ENCODE measurements at places on chromosomes 13 and 19.

DNA sequence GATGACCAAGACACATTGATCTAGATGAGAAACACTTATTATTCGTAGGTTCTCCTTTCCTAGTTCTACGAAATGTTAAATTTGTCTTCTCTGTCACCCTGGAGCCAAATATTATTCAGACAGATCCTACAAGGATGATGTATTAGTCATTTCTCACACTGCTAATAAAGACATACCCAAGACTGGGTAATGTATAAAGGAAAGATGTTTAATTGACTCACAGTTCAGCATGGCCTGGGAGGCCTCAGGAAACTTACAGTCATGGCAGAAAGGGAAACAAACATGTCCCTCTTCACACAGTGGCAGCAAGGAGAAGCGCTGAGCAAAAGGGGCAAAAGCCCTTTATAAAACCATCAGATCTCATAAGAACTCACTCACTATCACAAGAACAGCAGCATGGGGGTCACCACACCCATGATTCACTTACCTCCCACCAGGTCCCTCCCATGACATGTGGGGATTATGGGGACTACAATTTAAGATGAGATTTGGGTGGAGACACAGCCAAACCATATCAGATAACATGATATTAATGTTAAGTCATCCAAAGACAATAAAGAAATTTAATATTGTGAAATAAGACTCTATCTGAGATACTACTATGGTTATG is 1248.8 kb upstream of the SLC10A2 start:
- no peak for DNase-seq

DNA sequence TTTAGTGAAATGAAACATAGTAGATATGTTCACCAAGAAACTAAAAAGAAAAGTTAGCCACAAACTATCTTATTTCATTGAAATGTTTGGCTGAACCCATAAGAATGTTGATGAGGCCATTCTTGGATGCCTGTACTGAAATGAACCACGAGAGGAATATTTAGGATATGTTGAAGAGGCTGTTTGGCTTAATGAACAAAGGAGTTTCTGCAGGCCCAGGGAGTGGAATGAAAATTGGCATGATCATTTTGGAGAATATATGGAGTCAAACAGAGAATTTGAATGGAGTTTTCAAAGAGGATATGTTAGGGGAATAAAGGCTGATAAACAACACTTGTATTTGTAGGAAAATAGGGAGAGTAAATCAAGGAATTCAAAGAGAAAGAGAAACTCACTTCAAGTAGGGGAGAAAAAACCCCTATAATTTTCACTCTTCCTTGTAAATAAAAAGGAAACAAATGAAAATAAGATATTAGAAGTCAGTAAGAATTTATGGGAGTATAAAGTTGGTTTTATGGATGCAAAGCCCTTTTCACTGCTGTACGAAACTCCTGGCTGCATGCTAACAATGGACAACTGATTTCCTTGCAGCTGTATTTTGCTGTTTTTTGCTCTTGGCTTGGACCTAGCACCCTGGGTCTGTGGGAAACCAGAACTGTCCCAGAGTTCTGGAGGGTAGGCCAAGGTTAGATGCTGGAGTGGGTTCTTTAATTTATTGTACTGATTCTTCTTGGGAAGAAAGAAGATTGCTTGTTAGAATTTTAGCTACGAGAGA is 36.5 kb downstream of the KL start:
- DNase-seq, result peak; percentile 76

DNA sequence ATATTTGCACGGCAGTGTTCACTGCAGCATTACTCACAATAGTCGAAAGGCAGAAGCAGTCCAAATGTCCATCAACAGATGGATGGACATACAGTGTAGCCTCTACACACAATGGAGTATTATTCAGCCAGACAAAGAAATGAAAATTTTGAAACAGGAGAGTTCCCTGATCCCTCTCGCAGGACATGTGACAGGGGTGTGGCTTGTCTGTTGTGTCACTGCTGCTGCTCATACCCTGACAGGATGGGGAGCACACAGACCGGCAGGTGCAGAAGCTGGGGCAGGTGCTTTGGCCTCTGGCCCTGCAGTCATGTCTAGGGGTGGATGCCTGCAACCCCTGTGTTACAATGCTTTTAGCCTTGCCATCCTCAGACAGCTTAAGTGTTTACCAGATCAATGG is 204.3 kb downstream of the EFNB2 start:
- no peak for DNase-seq

- no peak for DNase-seq
These were observed 2.7 kb downstream of the MAB21L1 start for GRCh38 chr13:35473802-35474201.

DNA sequence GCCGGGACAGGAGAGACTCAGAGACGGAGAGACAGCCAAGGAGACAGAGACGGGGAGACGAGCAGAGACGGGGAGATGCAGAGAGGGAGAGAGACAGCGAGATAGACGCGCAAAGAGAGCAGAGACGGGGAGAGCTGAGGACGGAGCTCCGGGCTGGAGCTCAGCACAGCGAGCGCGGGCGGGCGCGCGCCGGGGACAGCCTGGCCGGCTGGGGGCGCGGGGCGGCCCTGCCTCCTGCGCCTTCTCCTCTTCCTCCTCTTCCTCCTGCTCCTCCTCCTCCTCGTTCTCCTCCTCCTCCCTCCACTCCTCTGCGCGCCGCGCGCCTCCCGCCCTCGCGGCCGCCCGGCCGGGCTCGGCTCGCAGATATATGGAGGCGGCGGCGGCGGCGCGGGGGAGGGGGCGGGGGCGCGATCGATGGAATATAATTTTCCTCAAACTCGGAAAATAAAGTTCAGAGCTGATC is at the start of gene ERFL:
TSS of gene ERFL (minus strand) at position 229 of the 463 bp plus-strand sequence. CDS start 15,530 bp downstream, outside the sequence.
- DNase-seq, result peak; percentile 61

DNA sequence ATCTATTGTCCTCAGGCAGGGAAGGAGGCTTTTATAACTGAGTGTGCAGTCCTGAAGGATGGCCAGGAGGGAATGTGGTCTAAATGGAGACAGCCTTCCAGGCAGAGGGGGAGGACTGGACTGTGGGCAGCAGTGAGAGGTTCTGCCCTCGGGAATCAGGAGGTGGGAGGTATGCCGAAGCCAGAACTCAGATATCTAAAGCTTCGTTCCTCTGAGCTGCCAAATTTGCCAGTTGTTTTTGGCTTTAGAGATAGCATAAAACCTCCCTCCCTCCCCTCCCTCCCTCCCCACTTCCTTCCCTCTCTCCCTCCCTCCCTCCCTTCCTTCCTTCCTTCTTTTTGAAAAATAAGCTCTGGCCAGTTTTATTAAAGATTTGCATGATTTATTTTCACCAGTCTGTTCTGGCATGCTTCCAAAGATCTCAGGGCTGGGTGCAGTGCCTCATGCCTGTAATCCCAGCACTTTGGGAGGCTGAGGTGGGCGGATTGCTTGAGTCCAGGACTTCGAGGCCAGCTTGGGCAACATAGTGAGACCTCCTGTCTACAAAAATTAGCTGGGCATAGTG is 2.4 kb downstream of the MEDAG start:
- DNase-seq, result peak; percentile 55

DNA sequence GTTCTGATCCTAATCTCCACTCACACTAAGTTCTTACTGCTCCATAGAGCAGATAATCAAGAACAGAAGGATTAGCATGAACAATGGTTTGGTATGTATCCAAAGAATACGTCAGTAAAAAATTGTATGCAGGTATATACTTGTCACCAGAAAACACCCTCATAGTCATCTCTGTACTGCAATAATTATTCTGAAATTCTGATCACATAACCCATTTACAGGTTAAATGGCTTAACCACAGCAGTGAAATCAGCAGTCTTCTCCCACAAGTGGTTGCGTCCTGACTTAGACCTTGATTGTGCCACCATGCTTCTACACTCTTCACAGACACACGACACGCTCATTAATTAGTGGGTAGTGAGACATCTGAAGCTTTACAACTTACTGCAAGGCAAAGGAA is 50.9 kb downstream of the LNX2 start:
- DNase-seq, result no peak

DNA sequence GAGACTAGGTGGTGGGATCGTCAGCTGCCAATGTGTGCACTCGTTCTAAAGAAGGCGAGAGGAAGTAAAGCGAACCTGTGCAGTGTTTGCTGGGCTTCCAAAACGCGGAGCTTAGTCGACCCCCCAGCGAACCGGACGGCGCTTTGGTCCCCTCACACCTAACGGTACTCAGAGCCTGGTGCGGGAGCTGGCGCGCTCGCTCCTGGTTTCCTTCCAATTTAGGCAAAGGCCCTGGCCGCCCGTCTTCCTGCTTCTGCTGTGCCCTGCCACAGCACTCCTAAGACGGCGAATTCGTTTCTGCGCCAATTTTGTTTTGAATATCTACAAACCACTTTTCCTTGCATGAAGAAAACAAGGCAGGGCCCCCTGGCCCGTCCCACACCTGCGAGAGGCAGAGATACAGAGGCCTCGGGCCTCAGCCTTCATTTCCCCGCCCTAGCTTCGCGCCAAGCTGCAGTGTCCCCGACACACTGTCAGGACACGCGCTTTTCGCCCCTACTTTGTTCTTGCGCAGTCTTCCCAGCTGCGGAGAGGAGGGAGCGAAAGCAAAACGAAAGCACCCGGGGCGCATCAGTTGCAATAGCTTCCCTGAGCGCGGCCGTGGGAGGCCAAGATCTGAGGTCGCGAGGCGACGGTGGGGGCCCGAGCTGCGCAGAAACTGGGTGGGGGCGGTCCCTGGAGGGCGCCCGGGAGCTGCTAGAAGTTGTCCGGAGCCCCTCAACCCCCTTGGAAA is 111.9 kb downstream of the KCNRG start:
- no peak for DNase-seq

DNA sequence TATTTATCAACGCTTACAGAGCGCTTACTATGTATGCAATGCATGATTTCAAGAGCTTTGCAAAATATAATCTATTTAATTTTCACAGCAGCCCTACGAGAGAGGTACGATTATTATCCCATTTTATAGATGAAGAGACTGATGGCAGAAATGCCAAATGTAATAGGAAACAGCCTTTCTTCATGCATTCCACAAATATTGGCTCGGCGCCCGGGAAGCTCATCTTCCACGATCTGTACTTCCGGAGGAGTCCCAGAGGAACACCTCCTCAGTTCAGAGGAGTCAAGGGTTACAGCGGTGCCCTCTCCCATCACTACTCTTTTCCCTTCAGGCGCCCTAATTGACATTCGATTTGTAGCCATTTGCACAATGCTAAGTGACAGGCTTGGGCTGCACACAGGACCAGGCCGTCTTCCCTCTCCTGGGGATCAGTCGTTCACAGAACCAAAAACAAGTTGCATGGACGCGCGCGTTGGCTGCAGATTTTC is 1.1 kb upstream of the ARHGAP35 start:
- peak; percentile 36 for DNase-seq

DNA sequence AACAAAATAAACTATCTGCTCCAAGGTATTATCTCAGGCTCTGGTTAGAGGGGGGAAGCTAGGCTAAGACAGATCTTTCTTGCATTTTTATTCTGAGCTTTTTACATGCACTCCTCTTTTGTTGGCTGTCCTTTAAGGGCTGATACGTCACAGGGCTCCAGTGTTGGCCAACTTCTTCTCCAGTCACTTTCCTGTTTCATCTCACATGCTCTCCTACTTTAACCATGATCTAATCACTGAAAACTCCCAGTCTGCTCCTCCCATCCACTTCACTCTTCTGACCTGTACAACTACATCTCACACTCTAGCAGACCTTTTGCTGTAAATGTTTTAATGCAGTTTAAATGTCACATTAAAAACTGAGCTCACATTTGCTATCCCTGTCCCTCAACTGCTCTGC is 510.0 kb upstream of the KLF12 start:
- peak; percentile 16 for DNase-seq

DNA sequence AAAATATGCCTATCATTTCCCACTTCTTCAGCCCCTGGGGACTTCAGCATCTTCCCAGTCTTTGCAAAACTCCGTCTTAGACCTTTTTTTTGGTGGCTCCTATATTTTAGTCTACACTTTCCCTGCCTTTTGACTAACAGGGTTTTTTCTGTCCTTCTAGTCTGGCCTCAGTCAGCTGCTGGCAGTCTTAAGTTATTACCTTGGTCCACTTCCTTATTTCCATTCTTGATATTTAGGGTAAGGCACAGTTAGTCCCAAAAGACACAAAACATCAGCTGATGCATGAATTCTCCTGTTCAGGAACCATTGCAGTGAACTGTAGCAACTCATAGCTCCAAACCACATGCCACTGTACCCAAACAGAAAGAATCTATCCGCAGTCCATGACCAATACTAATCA is 234.6 kb upstream of the RFC3 start:
- DNase-seq, result no peak

DNA sequence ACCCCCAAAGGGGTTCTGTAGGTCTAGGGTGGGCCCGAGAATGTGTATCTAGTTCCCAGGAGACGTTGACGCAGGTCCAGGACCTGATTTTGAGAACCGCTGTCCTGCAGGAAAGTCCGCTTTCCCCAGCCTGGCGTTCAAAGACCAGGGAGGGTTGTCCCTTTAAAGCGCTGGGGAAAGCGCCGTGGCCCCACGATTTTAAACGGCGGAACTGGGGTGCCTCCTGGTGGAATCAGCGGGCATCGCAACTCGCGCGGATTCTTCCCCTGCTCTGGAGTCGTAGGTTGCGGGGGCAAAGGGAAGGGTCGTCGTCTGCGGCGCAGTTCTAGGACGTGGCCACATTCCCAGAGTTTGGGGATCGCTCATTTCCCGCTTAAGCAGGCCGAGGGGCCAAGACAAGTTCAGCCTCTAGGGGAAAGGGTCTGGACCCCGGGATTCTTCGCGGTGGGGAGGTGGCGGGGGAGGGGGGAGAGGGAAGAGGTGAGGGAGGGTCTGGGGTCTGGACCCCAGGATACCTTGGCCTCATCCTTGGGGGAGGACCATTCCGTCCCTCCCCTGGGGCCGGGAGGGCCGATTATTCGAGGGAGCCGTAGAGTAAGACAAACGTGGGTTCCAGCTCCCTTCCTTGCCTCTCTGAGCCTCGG is 7.7 kb downstream of the PNMA8B start:
- peak; percentile 91 for DNase-seq

GRCh38 chr13:46160065-46160464 is 21.9 kb downstream of the LCP1 start:
- no peak for DNase-seq

Data from GM03348 (cell line).